Mesothelial cell of epicardium (in vitro differentiated cells): ENCODE measurements at places on chromosomes 3 and 15. TPM values are rescaled to one million over a fixed set of nuclear protein-coding genes. Genes with fewer than 3 reads are reported as not detected.
A peak's percentile ranks its signal among the peaks of the same experiment; 100 is the strongest.

GRCh38 chr3:10950476-10951294, 41.9 kb upstream of the SLC6A1 start:
- no peak for DNase-seq

DNA sequence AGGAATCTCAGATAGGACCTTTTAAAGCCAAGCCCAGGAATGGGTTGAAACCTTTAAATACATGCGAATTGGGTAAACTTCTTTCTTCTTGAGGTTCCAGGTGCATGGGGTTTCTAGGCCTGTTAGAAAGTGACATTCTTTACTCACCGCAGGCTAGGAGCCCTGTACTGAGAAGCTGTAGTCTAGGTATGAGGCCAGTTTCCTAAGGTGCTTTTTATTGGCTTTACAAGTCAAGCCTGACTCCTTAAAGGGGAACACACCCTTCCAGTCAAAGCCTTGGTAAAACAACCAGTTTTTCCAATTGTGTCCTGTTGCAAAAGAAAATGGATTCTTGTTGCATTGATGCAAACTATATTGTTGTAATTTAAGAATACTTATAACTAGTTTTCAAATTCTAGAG, 76.1 kb upstream of the ATP11B start:
- no peak for DNase-seq

Gene XCR1
- not detected in 3 replicates for total RNA-seq

GRCh38 chr3:124560666-124561215, 169.5 kb upstream of the UMPS start:
- DNase-seq: no peak

DNA sequence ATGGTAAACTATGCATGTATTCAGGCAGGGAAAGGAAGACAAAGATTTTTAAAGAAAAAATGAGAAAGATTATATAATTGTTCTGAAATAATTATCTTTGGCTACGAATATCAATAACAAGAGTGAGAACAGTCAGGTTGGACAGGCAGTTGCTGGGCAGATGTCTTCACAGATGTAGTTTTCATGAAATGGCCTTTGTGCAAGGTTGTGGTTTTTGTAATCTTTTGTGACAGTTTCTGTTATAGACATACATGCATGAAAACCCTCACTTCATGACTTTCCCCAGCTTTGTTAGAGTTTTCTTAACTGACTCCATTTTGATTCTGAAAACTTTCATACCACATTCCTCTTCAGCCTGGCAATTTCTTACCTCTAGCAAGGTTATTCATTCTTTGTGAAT, 34.9 kb upstream of the SLC25A36 start:
- no peak for DNase-seq

Gene FANCD2OS
- total RNA-seq: not detected in 3 replicates

DNA sequence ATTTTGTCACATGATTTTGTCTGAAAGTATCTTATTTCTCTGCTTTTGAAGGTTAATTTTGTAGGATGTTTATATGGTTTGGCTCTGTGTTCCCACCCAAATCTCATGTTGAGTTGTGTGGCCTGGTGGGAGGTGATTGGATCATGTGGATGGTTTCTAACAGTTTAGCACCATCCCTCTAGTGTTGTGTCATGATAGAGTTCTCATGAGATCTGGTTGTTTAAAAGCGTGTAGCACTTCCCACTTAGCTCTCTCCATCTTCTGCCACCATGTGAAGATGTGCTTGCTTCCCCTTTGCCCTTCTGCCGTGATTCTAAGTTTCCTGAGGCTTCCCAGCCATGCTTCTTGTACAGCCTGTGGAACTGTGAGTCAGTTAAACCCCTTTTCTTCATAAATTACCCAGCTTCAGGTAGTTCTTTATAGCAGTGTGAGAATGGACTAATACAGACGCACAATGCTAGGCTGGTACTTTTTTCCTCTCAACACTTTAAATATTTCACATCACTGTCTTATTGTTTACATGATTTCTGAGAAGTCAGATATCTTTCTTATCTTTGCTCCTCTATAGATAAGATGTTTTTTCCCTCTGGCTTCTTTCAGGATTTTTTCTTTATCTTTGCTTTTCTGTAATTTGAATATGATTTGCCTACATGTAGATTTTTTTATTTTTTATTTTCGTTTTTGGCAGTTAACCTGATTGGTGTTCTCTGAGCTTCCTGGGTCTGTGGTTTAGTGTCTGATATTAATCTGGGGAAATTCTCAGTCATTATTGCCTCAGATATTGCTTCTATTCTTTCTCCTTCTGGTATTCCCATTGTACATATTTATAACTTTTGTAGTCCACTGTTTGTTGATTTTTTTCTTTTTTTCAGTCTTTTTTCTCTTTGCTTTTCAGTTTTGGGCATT, 22.2 kb downstream of the BTD start:
- DNase-seq: no peak

Gene BCHE
- total RNA-seq: 3.8 to 6.4 TPM (median 4.6 TPM) in 3 replicates

DNA sequence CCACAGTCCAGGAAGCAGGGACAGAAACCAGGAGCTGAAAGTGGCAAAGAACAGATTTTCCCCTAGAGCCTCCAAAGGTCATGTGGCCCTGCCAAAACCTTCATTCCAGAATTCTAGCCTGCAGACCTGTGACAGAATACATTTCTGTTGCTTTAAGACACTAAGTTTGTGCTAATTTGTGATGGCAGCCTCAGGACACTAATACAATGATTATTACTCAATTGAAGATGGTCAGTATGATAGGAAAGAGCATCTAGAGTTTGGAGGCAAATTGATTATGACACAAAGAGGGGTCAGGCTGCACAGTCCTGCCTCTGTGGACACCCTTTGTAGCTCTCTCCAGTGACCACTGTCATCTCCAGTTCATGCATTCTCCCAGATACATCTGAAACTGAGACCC, 79.0 kb upstream of the C3orf49 start:
- no peak for DNase-seq

DNA sequence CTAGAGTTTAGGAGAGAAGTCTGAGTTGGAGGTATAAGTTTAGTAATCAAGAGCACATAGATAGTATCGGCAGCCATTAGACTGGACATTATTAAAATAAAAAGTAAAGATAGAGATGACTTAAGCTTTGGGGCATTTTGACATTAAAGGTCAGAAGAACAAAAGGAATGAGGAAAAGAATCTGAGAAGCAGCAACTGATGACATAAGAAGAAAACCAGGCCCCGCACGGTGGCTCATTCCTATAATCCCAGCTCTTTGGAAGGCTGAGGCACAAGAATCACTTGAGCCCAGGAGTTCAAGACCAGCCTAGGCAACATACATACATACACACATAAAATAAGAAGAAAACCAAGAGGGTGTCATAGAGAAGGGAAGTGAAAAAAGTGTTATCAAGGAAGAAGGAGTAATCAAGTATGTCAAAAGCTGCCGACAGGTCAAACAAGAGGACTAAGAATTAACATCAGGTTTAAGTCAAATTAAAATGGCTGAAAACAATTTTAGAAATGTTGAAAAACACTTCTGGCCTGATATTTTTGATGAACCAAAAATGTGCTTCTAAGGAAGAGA, 38.9 kb downstream of the ACAP2 start:
- no peak for DNase-seq

Gene SIDT1
- not detected in 3 replicates for total RNA-seq

DNA sequence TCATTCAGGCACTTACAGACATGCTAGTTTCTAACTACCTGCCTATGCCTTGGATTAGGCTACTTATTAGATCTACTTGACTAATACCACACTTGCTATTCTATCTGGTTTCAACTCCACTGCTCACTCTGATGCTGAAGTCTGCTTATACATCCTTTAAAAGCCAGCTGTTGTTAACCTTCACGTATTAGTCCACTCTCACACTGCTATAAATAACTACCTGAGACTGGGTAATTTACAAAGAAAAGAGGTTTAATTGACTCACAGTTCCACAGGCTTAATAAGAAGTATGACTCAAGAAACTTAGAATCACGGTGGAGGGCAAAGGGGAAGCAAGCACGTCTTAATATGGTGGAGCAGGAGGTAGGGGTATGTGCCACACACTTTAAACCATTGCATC, 47.7 kb upstream of the ANKRD28 start:
- DNase-seq: no peak

- no peak for DNase-seq
These were observed 29.5 kb upstream of the NRROS start for GRCh38 chr3:196609805-196610515.

DNA sequence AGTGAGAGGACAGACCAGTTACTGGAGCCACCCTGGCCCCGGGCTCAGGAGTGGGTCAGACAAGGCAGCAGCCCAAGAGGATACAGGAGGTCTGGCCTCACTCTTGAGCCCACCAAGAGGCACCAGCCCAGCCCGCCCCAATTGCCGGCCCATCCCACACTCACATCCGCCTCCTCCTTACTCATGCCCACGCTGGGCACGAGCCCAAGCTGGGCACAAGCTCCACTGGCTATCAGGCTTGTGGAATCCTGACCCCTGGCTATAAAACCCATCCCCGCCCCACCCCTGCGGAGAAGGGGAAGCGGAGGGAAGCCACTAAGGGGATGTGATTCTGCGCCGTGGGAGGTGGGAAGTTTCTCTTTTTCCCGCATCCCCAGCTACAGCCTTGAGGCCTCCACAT, 25.9 kb downstream of the ADCY5 start:
- DNase-seq: no peak

GRCh38 chr3:138220788-138221187, 33.7 kb downstream of the ARMC8 start:
- no peak for DNase-seq

DNA sequence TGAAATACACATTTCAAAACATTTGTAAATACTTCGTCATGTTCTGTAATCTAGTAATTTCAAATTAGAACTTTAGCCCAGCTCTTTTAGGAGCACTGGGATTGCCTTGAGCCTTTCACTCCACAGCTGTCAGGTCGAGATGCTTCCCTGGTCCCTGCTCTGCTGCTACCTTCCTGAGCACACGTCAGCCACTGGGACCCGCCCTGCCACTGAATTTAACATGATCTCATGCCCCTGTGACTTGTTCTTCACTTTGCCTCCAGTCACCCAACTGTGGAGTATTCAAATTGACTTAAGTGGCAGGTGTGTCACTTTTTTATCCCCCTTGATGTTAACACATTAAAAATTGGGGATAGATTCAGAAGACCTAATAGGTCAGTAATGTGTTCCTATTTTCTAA, 3.3 kb downstream of the ARRDC4 start:
- DNase-seq: no peak

Gene SEC11A
- total RNA-seq: 120 to 126 TPM (median 121 TPM) in 3 replicates

- DNase-seq: no peak
These were observed 775 bp downstream of the ARNT2 start for GRCh38 chr15:80404761-80405553.

GRCh38 chr3:164752812-164753211, 325.5 kb downstream of the SI start:
- no peak for DNase-seq

- DNase-seq: peak; percentile 99
These were observed at the start of gene MESD for GRCh38 chr15:80989518-80990478. TSS of gene MESD (minus strand) at chr15:80989819. CDS start at chr15:80989791, 28 bp downstream.

GRCh38 chr3:48566401-48566760, 2.8 kb upstream of the UCN2 start:
- no peak for DNase-seq

Gene ACTL6A
- 43.5 to 45.2 TPM (median 44.2 TPM) in 3 replicates for total RNA-seq

DNA sequence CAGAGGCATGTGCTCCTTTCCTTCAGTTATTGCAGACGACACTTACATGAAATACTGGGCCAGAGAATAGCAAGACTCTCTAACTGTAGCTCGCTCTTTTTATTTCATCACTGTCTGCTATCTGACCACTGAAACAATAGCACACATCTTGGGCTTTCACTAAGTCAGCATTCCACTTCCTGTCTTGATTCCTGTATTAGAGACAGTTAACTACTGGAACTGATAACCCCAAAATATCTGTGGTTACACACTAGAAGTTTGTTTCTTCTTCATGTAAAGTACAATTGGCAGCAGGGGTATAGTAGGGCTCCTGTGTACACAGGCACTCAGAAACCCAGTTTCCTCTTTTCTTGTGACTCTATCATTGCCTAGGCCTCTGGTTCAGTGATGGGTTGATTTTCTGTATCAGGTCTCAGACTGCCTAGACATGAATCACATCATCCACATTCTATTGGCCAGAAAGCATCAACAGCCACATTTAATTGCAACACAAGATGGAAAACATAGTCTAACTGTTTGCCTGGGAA, 230.2 kb upstream of the CD96 start:
- DNase-seq: no peak

Gene CGNL1
- total RNA-seq: 34.1 to 36.4 TPM (median 35.7 TPM) in 3 replicates

Gene CAMK1
- 9.7 to 11.3 TPM (median 10.8 TPM) in 3 replicates for total RNA-seq

- DNase-seq: peak; percentile 79
These were observed 10.7 kb upstream of the SPTBN5 start for GRCh38 chr15:41904541-41905005.

GRCh38 chr15:85031086-85031943, 49.7 kb downstream of the PDE8A start:
- DNase-seq: no peak

GRCh38 chr3:46082849-46083248, 55.6 kb upstream of the XCR1 start:
- DNase-seq: no peak

Gene TRIP4
- total RNA-seq: 22.0 to 22.7 TPM (median 22.6 TPM) in 3 replicates

- DNase-seq: no peak
These were observed 62.4 kb downstream of the CD200 start for GRCh38 chr3:112395181-112395895.

DNA sequence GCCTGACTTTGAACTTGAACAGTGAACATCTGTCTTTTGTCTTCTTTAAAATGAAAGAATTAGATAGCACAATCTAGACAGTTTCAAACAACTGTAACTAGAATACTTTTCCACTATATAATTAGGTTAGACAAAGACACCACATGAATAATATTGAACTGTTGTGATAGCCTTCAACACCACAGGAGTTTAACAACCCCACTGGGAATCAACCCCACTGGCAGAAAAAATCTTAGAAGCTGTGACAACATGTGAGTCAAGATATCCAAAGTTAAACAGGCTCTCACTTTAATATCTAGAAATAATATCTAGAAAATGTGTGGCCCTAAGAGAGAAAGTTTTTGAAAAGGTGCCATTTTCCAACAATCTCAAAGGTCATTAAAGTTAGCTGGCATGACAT, 64.4 kb upstream of the PRICKLE2 start:
- no peak for DNase-seq

Gene CLDN11
- total RNA-seq: 153 to 168 TPM (median 164 TPM) in 3 replicates

Gene TRPM1
- not detected in 3 replicates for total RNA-seq

- no peak for DNase-seq
These were observed 27.2 kb downstream of the IQSEC1 start for GRCh38 chr3:13045904-13046568.

Gene TUSC7
- total RNA-seq: not detected in 3 replicates

Gene RFC4
- 32.9 to 36.0 TPM (median 33.2 TPM) in 3 replicates for total RNA-seq

Gene PARL
- 47.8 to 57.4 TPM (median 50.5 TPM) in 3 replicates for total RNA-seq

Gene RLBP1
- not detected in 3 replicates for total RNA-seq
